Progenitor cell of endocrine pancreas (in vitro differentiated cells): ENCODE measurements at places on chromosomes 2 and 18. TPM values are rescaled to one million over a fixed set of nuclear protein-coding genes. Genes with fewer than 3 reads are reported as not detected.

Gene RAD51AP2
- 0.07 and 0.13 TPM in 2 replicates for total RNA-seq

- peaks cover under 1% of the 10 kb centered on the region for H3K36me3 ChIP-seq
- DNase-seq = no peak
- no peaks in the 10 kb centered on the region for H3K27me3 ChIP-seq
- no peak overlapping the region for H3K27ac ChIP-seq
- H3K4me3 ChIP-seq = no peak overlapping the region
- H3K4me1 ChIP-seq = peaks cover 9% of the 10 kb centered on the region
These were observed 30.7 kb downstream of the DGKD start for GRCh38 chr2:233384811-233385488.

DNA sequence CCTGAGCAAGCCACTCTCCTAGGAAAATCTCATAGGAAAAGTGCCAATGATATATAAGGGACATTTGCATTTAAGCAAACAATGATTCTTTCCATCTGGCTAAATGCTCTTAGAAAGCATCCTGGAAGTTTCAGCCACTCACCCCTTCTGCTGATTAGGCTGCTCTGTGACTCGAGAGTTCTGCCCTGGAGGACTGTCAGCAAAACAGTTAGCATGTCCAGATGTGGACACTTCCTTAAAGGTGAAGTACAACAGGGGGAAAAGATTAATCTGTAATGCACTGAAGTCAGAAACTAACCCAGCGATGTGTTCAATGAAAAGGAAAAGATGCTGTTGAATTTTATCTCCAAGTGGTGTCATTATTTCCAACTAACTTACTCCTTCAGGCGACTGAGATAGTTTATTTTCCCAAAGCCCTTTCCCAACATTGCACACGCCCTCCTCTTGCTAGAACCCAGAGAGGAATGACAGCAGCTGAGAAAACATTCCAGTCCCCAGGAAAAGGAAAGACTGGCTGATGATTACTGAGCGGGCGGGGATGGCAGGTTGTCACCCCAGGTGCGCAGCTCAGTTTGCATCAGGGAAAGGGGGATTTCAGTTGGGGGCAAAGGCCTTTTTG is 214.0 kb downstream of the SS18 start:
- no peak overlapping the region for H3K4me3 ChIP-seq
- H3K27ac ChIP-seq = peak overlapping the region; percentile 63
- H3K4me1 ChIP-seq = peaks cover 13% of the 10 kb centered on the region

DNA sequence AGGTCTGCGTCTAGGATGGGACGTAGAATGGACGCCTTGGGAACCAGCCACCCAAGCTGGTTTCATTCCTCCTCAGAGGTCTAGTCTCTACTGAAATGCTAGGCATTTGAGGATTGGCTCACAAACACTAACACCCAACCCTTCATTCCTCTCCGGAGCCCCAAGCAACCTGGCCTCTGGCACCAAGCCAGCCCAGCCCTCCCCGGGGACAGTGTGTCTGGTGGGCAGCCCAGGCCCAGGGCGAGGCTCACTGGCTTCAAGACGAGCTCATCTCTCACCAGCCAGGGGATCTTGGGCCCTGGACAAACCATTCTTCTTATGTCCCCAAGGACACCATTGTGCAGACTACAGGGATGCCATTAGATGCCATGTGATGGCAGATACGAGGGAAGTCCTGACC is 182.5 kb downstream of the CTIF start:
- H3K27ac ChIP-seq = no peak overlapping the region
- H3K4me1 ChIP-seq = no peaks in the 10 kb centered on the region
- H3K4me3 ChIP-seq = no peak overlapping the region
- no peaks in the 10 kb centered on the region for H3K27me3 ChIP-seq
- DNase-seq = no peak
- H3K36me3 ChIP-seq = peaks cover 6% of the 10 kb centered on the region

Gene DSC3
- total RNA-seq = 1.2 TPM in 2 replicates

DNA sequence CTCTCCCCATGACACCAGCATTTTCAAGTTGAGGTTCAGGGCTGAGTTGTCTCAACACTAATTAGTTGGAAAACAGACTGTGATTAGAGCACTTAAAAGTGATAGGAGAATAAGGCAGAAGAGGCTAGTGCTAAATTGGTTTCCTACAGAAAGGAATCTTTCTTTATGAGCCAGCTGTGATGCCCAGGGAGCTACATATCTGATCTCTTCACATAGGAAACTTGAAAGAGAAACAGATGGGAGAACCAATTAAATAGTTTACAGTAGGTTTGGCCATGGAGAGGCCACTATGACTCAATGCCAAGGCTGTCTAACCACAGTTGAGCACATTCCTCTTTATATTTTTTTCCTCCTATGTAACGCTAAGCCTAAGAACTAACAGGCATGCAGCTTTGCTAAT is 418.3 kb upstream of the CYRIA start:
- DNase-seq = no peak
- H3K27ac ChIP-seq = no peak overlapping the region
- peaks cover 8% of the 10 kb centered on the region for H3K36me3 ChIP-seq

DNA sequence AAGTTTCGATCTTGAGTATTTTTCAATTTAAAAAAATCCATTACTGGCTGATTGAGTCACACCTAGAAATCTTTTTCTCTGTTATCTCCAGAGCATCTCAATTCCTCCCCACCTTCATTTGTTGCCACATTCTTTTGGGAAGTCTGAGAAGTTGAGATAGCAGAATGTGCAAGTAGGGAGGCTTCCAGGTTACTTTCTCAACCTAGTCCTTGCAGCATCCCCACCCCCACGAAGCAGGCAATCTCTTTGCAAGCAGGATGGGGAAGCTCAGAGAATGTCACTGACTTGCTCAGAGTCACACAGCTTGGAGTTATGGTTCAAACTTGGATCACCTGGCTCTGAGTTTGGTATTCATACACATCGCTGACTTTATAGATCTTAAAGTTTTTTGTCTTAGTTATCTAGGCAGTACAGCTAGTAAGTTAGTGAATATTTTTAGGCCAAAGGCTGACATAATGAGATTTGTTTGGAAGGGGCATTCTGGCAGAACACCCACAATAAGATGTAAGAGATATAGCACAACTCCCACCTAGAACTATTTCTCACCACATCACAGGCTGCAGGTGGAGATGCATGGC is 25.9 kb upstream of the LCLAT1 start:
- H3K36me3 ChIP-seq = no peaks in the 10 kb centered on the region
- no peak for DNase-seq
- H3K27me3 ChIP-seq = no peaks in the 10 kb centered on the region
- peaks cover 13% of the 10 kb centered on the region for H3K4me1 ChIP-seq
- H3K4me3 ChIP-seq = no peak overlapping the region

Gene CDH2
- 197 and 210 TPM in 2 replicates for total RNA-seq

Gene DPP10
- 44.6 and 44.9 TPM in 2 replicates for total RNA-seq
